ENCODE measurements at places on chromosomes 5 and 9.

- DNase-seq, result no peak
Observed at GRCh38 chr9:91560301-91560700, 136.7 kb upstream of the NFIL3 start.

- no peak for DNase-seq
Observed at GRCh38 chr9:26694381-26695297, 198.0 kb downstream of the CAAP1 start.

GRCh38 chr5:143733665-143734455 lies 78.1 kb upstream of the HMHB1 start:
- no peak for DNase-seq

GRCh38 chr5:22431406-22431805 lies 421.7 kb downstream of the CDH12 start:
- no peak for DNase-seq

DNA sequence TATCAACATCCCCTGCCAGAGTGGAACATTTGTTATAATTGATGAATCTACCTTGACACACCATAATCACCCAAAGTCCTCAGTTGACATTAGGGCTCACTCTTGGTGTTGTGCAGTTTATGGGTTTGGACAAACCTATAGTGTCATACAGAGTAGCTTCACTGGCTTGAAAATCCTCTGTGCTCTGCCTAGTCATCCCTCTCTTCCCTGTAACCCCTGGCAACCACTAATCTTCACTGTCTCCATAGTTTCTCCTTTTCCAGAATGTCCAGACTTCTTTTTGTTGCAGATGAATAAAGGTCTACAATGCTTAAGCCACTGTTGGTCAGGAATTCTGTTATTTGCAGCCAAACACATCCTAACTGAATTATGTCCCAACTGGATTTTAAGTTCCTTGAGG lies 22.5 kb upstream of the SUB1 start:
- DNase-seq, result no peak

DNA sequence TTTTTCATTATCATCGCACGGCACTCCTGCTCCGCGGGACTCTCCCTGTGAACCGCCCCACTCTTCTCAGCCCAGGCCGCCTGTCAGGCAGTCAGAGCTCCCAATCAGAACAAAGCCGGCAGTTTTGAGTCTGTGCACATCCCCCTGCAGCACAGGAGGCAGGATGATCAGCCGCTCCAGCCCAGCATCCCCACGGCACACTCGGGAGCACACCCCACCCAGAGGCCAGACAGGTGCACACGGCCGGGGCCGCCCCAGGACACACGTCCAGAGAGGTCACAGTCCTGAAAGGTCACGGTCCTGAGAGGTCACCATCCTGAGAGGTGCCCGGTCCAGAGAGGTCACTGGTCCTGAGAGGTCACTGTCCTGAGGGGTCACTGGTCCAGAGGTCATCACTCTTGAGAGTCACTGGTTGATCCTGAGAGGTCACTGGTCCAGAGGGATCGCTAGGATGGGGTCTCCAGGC lies 8.4 kb downstream of the TPPP start:
- DNase-seq, result no peak

DNA sequence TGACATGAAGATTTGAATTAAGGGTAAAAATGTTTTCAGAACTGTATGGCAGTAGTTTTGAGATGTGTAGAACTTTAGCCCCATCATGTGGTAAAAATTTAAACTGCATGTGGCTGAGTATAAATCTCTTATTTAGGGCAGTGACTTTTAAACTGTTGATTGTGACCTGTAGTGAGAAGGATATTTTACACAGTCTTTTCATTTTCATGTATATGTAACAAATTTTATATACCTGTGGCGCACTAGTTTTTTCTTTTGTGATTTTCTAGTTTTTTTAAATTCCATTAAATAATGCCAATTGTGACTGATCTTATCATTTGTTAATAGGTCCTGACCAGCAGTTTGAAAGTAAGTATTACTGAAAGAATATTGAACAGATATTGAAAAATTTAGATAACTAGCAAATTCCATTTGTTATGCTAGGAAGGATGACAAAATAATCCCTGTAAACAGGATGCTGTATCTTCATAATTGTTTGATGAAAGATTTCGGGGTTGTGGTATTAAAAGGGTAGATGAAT lies 47.2 kb downstream of the GPBP1 start:
- no peak for DNase-seq

- DNase-seq, result no peak
Observed at GRCh38 chr5:95984287-95984938, 22.8 kb upstream of the ELL2 start.

GRCh38 chr5:53219610-53220009 lies 110.1 kb upstream of the MOCS2 start:
- no peak for DNase-seq

DNA sequence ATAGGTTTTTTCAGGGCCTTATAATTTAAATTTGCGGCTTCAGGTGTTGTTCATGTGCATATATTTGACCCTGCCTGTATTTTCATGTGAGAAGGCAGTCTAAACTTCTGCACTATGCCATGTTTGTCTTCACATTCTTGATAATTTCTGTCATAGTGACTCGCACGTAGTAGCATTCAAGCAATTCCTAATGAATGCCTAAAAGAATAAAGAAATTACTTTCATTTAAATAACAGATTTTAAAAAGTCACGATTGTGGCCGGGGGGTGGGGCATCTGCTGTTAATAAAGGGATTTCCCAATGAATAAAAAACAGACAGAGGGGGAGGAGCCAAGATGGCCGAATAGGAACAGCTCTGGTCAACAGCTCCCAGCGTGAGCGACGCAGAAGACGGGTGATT lies 318.0 kb downstream of the ADAMTS6 start:
- DNase-seq, result no peak

DNA sequence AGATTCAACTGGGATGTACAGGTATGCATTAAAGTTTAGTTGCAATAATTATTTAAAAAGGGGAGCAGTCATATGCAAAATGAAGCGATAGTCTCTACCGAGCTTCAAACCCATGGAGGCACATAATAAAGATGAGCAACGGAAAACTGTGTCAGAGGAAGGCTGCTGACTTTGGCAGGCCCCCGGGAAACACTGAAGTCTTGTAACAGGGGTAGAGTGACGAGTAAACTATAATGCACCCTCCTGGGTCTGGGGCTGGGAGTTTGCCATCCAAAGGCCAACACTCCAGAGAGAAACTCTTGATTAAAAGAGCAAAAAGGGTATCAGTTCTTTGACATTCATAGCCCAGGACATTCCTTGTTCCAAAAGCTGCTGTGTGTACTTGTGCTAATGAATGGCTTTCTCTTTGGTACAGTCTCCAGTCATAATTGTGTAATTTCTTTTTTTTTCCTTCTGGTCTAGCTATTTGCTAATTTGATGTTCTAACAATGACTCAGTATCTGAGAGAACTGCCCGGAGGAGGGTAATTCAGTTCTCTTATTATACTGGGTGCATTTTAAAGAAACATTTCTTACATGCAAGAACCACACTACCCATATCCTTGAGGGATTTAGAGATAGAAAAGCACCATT lies 59.2 kb downstream of the TNC start:
- no peak for DNase-seq

- DNase-seq, result no peak
Observed at GRCh38 chr5:156929366-156929948, 33.6 kb downstream of the TIMD4 start.

GRCh38 chr9:87557996-87558395 lies 60.3 kb downstream of the DAPK1 start:
- no peak for DNase-seq

Measured in activated CD8-positive, alpha-beta memory T cell treated with anti-CD3 and anti-CD28 coated beads for 1 hour (primary cell).